ENCODE measurements at places on chromosomes 3 and 15.

DNA sequence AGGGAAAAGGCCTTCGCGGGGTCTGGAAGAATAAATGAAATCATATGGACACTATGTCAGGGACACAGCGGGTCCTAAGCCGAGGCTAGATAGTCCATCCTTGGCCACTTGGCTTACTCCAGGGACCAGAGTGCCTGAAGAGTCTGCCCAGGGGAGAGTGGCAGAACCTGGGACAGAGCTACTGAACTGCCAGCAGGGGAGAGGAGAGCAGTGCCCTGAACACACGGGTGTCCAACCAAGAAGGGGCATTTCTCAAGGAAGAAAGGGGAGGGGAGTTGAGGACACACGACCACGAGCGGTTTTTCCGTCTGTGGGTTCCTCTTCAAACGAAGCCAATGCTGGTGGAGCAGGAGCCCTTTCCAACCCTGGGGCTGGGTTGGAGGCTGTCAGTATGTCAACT is 1.0 kb downstream of the ACAN start:
- no peak for DNase-seq

DNA sequence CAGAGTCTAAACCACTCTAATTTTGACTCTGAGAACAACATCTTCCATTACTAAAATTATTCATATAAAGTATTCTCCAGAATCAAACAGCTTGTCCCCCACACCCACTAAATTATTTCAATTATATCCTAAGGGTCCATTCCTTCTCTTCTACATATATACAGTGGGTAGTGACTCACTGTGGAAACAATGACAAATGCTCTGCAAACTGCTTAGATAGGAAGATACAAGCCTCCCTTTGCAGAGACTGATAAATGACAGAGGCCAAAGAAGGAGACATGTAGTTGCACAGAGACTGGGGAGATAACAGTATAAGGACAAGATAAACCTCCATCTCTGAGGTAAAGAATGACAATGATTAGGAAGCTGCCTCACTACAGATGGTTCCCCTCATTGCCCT is 1087.4 kb downstream of the AGBL1 start:
- no peak for DNase-seq

- DNase-seq: no peak
These were observed 208.9 kb downstream of the CHST2 start for GRCh38 chr3:143328451-143328850.

- no peak for DNase-seq
These were observed 121.9 kb downstream of the CHST2 start for GRCh38 chr3:143241481-143241951.

DNA sequence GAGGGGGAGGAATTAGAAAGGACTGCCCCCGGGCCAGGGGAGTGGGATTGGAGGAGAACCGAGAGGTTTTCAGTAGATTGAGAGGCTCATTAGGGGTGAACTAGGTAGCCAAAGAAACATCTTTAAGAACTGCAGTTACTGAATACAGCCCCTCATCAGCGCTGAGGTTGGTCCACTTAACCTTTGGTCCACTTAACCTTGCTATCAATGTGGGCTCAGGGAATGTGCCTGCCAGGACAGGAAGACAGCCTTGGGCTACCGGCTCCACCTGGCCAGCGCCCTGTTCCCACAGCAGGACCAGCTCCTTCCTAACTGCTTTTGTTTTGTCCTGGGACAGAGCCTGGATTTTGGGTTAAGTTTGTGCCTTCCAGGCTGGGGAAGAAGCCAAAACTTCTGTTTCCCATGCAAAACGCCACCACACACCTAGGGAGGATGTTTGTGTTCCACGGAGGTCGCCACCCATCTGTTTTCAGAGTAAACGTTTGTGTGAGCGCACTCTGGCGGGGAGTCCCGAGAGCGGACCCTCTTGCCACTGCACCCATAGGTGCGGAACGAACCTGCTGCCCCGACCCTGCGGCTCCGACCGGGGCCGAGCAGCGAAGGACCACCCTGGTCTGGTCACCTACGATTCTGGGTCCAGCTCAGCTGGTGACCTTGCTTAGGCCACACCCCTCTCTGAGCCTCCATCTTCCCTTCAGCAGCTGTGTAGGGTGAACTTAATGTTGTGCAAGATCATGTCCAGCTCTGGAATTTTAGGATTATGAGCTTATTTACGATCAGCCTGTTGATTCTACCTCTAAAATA is 107.4 kb downstream of the VGLL4 start:
- no peak for DNase-seq

GRCh38 chr3:128174675-128175590 is 21.7 kb downstream of the EEFSEC start:
- no peak for DNase-seq

GRCh38 chr3:186614597-186615483 is 2.0 kb downstream of the AHSG start:
- peak; percentile 88 for DNase-seq

- no peak for DNase-seq
These were observed 62.7 kb downstream of the UBP1 start for GRCh38 chr3:33377489-33377888.

DNA sequence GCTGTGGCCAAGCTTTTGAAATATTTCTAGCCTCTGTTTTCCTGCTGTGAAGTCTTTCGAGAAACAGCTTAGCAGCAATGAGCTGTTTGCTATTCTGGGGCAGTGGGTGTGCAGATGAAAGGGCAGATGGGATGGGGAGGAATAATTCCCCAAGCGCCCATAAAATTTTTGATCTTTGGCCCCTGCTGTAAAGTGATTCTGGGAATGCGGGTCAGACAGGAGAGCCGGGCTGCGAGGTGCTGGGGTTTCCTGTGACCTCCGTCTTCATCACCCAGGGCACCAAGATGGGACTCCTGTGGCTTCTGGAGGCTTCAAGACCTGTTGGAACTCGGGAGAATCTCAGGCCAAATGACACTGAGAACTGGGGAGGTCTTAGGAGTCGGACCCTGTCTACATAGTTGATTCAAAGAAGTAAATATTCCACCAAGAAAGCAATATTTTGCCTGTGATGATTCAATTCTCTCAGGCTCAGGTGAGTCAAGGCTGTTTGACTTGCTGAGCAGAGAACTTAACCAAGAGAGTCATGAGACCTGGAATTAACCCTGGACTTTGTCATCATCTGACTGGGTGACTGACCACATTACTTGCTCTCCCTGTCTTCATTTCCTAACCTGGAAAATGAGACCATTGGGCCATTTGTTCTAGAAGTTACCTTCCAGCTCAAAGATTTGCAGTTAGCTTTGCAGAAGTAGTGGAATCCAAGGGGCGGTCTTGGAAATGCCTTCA is 86.4 kb downstream of the POLR2M start:
- no peak for DNase-seq

DNA sequence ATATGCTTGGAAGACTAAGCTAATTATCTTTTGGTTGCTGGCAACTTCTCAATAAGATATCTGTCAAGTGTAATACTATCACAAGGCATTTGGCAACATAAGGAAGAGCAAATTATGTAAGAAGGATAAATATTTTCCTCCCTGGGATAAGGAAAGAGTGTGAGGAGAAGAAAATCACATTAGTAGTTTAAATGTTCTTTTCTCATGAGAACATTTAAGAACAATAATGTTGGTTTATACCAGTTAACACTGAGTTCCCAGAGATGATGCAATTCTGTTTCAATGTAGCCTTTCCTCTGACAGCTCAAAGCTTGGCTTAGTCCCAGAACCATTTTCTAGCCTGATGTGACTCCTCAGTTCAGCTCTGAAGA is 66.1 kb upstream of the NPHP3 start:
- peak; percentile 19 for DNase-seq
